ENCODE measurements at places on chromosomes 6 and 20. TPM values are rescaled to one million over a fixed set of nuclear protein-coding genes. Genes with fewer than 3 reads are reported as not detected.

DNA sequence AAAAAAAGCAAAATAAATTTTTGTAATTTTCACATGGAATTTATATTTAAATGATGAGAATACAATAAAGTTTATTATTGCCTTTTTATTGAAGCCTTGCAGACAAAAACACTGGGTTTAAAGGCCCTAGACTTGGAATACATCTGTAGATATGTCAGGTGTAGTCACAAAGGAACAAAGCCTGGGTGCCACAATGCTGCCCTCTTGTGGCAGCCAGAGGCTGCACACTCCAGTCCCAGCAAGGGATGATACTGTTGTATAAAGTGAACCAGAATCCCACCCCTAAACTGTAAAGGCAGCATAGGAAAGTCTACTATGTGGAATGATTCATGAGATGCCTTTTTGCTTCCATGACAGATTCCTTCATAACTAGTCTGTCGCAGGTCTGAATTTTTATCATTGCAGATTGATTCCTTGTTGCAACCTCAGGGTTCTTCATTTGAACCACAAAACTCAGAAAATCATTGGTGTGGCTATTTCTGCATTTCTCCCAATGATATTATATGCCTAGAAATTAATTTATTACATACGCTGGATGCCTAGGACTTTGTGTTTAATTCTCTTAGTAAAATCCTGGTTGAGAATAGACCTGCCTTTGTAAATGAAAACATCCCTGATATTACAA, 37.0 kb downstream of the MAK start:
- H3K4me3 ChIP-seq, result no peak overlapping the region
- no peaks in the 10 kb centered on the region for H3K27me3 ChIP-seq
- peaks cover 5% of the 10 kb centered on the region for H3K4me1 ChIP-seq
- no peak overlapping the region for H3K27ac ChIP-seq

DNA sequence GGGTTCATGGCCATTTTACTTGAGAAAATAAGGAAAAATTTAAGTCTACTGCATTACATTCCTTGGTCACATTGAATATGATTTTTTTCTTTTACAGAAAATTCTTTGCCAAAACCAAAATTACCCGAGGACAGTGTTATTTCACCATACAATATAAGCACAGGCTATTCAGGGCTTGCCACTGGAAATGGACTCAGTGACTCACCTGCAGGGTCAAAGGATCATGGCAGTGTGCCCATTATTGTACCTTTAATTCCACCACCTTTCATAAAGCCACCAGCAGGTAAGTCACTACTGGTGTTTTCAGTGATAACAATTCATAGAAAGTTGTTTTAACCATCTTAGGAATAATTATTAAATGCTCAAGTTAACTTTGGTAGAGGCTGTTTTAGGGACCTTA, 16.2 kb downstream of the SOBP start:
- no peak for DNase-seq
- no peaks in the 10 kb centered on the region for H3K27me3 ChIP-seq
- H3K4me1 ChIP-seq, result no peaks in the 10 kb centered on the region

- H3K27me3 ChIP-seq, result no peaks in the 10 kb centered on the region
- no peak overlapping the region for H3K4me3 ChIP-seq
- H3K4me1 ChIP-seq, result no peaks in the 10 kb centered on the region
- DNase-seq, result no peak
- H3K27ac ChIP-seq, result no peak overlapping the region
Observed at GRCh38 chr6:17062871-17063440, 38.9 kb upstream of the STMND1 start.

DNA sequence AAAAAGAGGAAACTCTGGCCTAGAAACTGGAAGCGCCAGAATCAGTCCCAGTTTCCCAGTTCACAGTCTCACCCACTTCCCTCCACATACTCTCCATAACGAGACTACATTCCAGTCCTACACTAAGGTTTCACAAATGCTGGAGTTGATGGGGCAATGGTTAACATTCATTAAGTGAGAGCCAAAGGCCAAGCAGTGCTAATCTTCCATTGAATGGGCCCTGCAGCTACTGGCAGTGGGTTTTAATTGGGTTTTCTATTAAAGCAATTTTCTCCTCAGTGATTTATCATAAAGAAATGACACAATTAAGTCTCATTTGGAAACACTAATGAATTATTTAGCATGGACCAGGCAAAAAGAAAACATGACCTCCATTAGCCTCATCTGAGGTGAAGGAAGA, 20.8 kb upstream of the NRSN1 start:
- H3K27ac ChIP-seq, result no peak overlapping the region
- H3K36me3 ChIP-seq, result no peaks in the 10 kb centered on the region
- H3K4me3 ChIP-seq, result no peak overlapping the region
- H3K27me3 ChIP-seq, result no peaks in the 10 kb centered on the region
- no peak for DNase-seq

GRCh38 chr6:148155293-148155692, 187.3 kb upstream of the SASH1 start:
- H3K36me3 ChIP-seq, result no peaks in the 10 kb centered on the region
- H3K4me1 ChIP-seq, result no peaks in the 10 kb centered on the region
- DNase-seq, result no peak
- H3K27ac ChIP-seq, result no peak overlapping the region
- no peaks in the 10 kb centered on the region for H3K27me3 ChIP-seq
- no peak overlapping the region for H3K4me3 ChIP-seq

DNA sequence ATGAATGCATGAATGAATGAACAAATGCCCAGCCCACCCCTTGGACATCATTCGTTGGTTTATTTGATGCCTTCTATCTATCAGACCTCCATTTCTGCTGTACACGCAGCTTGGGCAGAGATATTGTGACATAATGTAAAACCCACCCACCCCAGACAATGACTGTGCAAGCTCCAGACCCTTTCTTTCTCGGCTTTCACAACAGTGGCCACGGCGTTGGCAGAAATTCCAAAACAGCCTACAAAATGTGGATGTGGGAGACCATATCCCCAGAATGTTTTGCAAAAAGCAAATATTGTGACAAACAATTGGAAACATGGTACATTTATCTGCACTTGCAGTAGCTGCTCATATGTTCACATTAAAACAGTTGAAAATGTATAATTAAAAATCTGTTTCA, 162.0 kb upstream of the MAFB start:
- no peak for DNase-seq

- DNase-seq, result no peak
- no peaks in the 10 kb centered on the region for H3K36me3 ChIP-seq
- H3K4me1 ChIP-seq, result peaks cover 10% of the 10 kb centered on the region
- H3K4me3 ChIP-seq, result peak overlapping the region; percentile 42
- H3K27me3 ChIP-seq, result peaks cover 16% of the 10 kb centered on the region
Observed at GRCh38 chr6:106360989-106361430, 493 bp downstream of the CRYBG1 start.

DNA sequence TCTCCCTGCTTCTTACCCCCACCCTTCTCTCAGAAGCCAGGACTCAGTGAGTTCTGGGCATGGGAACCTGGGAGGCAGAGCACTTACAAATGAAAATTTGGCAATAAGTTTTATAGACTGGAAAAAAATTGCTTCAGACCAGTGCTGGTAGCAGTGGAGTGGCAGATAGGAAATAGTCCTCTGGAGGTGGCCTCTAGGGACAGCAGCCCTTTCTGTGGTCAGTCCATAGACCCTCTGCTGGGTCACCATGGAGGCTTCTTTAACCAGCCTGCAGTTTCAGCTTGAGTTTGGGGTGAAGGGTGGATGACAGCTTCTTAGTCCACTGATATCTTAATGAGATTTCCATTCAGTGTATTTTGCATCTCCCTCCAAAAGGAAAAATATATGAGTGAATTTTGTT, 179.1 kb downstream of the ARID1B start:
- no peak overlapping the region for H3K4me3 ChIP-seq
- peaks cover 29% of the 10 kb centered on the region for H3K4me1 ChIP-seq
- H3K36me3 ChIP-seq, result no peaks in the 10 kb centered on the region
- no peaks in the 10 kb centered on the region for H3K27me3 ChIP-seq
- DNase-seq, result no peak
- H3K27ac ChIP-seq, result no peak overlapping the region

DNA sequence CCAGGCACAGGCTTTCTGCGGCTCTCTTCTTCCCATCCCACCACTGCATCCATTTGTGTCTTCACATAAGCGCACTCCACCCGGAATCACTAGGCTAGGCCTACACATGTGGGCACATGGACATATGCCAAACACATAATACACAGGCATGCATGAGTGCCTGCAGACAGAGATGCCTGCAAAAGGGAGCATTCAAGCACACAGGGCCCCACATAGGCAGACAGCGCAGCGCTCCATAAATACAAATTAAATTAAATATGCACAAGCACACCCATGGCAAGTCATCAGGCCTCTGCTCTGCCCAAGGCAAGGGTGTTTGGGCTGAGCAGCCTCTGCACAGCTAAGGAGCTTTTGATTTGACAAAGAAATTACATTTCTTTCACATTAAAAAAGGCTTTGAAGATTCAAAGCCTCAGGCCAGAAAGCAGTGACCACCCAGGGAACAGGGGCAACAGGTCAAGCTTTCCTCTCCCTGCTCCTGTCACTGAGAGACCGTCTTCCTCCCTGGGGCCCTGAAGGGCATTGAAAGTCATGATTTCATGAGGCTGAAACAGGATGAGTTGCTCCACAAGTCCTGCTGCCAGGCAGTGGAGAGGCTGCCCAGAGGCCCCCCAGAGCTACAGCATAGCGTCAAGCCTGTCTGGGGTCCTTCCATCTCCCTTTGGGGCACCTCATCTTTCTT, 134.2 kb upstream of the LRFN2 start:
- no peak overlapping the region for H3K27ac ChIP-seq
- DNase-seq, result no peak
- H3K4me1 ChIP-seq, result peaks cover 10% of the 10 kb centered on the region

- no peaks in the 10 kb centered on the region for H3K27me3 ChIP-seq
- peak; percentile 39 for DNase-seq
- H3K36me3 ChIP-seq, result no peaks in the 10 kb centered on the region
Observed at GRCh38 chr6:11292594-11293236, 60.2 kb upstream of the NEDD9 start.

GRCh38 chr6:97925504-97925903, 642.5 kb upstream of the MMS22L start:
- DNase-seq, result no peak
- H3K27me3 ChIP-seq, result no peaks in the 10 kb centered on the region
- no peak overlapping the region for H3K27ac ChIP-seq
- no peaks in the 10 kb centered on the region for H3K36me3 ChIP-seq

DNA sequence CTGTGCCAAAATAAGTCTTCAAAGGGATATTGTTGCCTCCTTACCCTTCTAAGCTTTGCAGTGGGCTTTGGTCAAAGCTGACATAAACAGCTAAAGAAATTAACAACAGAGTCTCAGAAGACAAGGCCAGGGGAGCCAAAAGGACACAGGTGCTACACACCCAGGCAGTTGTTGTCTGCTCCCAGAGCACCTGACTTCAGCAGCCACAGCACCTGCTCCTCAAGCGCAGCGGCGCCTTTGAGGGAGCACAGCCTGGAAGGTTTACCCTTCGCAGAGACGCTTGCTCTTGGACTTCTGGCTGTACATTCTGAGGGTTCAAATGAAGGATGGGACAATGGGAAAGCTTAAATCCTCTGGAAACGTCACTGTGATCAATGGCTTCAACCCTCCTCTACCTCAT, 16.6 kb downstream of the B4GALT5 start:
- peaks cover 46% of the 10 kb centered on the region for H3K4me1 ChIP-seq
- no peak for DNase-seq
- H3K4me3 ChIP-seq, result no peak overlapping the region
- no peaks in the 10 kb centered on the region for H3K27me3 ChIP-seq
- no peak overlapping the region for H3K27ac ChIP-seq
- H3K36me3 ChIP-seq, result no peaks in the 10 kb centered on the region

GRCh38 chr6:164753517-164753916, 555.9 kb downstream of the C6orf118 start:
- peaks cover 13% of the 10 kb centered on the region for H3K4me1 ChIP-seq
- H3K4me3 ChIP-seq, result no peak overlapping the region
- no peaks in the 10 kb centered on the region for H3K27me3 ChIP-seq

Gene TRIM31
- total RNA-seq, result not detected

Gene ARMC12
- 0.25 TPM for total RNA-seq

Gene GDAP1L1
- 0.77 TPM for total RNA-seq

Gene MTFR2
- 1.3 TPM for total RNA-seq

Gene CPNE5
- total RNA-seq, result 0.29 TPM

Gene PKIB
- total RNA-seq, result 64.1 TPM

Gene PPP1R16B
- total RNA-seq, result 0.41 TPM

Measured in astrocyte (in vitro differentiated cells and primary cell).